ENCODE measurements at places on chromosomes 3 and 15. TPM values are rescaled to one million over a fixed set of nuclear protein-coding genes. Genes with fewer than 3 reads are reported as not detected.

Gene TRIM71
- total RNA-seq, result 0.05 TPM

Gene PAQR9
- not detected for total RNA-seq

Gene GP5
- 0.26 TPM for total RNA-seq

Gene CCDC39
- total RNA-seq, result not detected

Gene ZNF774
- 1.2 TPM for total RNA-seq

All from activated CD4-positive, alpha-beta T cell treated with anti-CD3 and anti-CD28 coated beads, Interleukin-2, amount 10 ng/mL, durations not matched to agents 24 days and 14 days (primary cell).